Suppressor macrophage treated with lipopolysaccharide for 4 hours (primary cell): ENCODE measurements at places on chromosomes 6 and 20.
A peak's percentile ranks its signal among the peaks of the same experiment; 100 is the strongest.

DNA sequence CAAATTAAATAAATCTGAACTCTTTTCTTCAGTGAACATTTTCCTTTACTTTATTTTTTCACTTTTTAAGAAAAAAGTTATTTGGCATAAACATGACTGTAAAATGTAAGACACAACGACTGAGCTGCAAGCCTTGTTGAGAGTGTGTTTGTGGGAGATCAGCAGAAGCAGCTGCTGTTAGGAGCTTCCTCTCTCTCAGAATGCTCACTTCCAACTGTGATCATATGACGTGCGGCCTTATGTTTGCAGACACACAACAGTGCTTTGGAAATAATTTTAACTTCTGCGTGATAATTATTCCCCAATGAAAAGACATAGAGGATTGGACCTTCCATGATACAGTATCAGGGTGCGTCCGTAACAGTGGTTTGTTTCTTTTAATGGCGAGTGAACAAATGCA, 104.0 kb downstream of the ARHGAP18 start:
- peak; percentile 18 for DNase-seq

DNA sequence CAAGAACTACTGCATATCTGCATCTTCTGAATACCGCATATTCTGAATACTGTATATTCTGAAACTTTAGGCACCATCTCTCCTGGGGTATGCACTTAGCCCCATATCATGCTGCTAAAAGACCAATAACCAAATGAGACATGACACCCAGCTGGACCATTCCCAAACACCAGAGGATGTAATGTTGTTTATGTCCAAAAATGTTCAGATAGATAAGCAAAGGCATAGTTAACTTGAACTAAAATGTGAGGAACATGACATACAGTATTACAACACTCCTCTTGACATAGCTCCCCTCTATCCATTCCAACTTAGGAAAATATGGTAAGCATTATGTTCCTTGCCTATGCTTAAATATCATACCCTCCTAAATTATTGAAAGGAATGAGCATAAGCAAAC, 127.3 kb downstream of the TENT5A start:
- no peak for DNase-seq

DNA sequence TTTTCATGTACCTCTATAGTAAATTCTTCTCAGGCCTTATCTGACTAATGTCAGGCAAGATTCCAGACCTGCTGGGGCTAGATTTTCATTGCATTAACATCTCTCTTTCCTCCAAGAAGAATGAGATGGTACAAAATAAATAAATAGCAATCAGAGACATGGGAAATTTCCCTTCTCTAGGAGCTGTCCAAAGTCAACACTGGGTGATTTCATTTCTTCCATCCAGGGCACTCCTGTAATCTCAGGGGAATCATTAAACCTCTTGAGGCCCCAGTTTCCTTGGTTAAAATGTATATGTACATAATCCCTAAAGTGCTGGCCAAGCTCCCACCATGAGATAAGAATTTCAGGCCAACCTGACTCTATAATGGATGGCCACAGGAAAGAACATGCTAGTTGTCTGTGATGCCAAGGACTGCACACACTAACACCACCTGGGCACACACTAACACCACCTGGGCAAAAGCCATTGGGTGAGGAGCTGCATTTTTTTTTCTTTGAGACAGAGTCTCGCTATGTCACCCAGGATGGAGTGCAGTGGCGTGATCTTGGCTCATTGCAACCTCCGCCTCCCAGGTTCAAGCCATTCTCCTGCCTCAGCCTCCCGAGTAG, 912 bp downstream of the IL17F start:
- no peak for DNase-seq

GRCh38 chr20:57559289-57559634, 1.6 kb upstream of the PCK1 start:
- no peak for DNase-seq

- peak; percentile 46 for DNase-seq
Measured at GRCh38 chr6:28673787-28674671, 148.3 kb downstream of the GPX5 start.
